ENCODE measurements at places on chromosomes 13 and 19. TPM values are rescaled to one million over a fixed set of nuclear protein-coding genes. Genes with fewer than 3 reads are reported as not detected.

ANGPTL8 gene
- total RNA-seq, result not detected

EFNB2 gene
- total RNA-seq, result 44.2 TPM

PIP5K1C gene
- total RNA-seq, result 51.7 TPM

TMEM38A gene
- 12.2 TPM for total RNA-seq

DNA sequence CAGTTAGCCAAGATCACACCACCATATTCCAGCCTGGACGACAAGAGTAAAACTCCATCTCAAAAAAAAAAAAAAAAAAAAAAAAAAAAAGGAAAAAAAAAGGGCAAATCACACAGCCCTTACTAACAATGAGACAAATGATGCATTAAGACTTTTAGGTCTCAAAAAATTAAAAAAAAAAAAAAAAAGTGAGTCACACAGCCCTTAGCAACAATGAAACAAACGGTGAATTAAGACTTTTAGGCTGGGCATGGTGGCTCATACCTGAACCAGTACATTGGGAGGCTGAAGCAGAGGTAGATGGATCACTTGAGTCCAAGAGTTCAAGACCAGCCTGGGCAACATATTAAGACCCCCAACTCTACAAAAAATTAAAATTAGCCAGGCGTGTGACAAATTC, 32.4 kb upstream of the EIF3G start:
- DNase-seq, result no peak
- no peaks in the 10 kb centered on the region for H3K27me3 ChIP-seq
- H3K4me1 ChIP-seq, result no peaks in the 10 kb centered on the region
- H3K4me3 ChIP-seq, result no peak overlapping the region
- peaks cover 25% of the 10 kb centered on the region for H3K36me3 ChIP-seq

- no peak overlapping the region for H3K4me3 ChIP-seq
- peaks cover 13% of the 10 kb centered on the region for H3K4me1 ChIP-seq
- H3K27ac ChIP-seq, result peak overlapping the region; percentile 84
- H3K36me3 ChIP-seq, result no peaks in the 10 kb centered on the region
- peaks cover 3% of the 10 kb centered on the region for H3K27me3 ChIP-seq
Observed at GRCh38 chr13:104015646-104016396, 949.6 kb upstream of the SLC10A2 start.

GRCh38 chr19:15323496-15324235, 8.7 kb downstream of the BRD4 start:
- no peak overlapping the region for H3K4me3 ChIP-seq
- H3K27me3 ChIP-seq, result no peaks in the 10 kb centered on the region
- peaks cover 1% of the 10 kb centered on the region for H3K36me3 ChIP-seq
- H3K27ac ChIP-seq, result peak overlapping the region; percentile 2

DNA sequence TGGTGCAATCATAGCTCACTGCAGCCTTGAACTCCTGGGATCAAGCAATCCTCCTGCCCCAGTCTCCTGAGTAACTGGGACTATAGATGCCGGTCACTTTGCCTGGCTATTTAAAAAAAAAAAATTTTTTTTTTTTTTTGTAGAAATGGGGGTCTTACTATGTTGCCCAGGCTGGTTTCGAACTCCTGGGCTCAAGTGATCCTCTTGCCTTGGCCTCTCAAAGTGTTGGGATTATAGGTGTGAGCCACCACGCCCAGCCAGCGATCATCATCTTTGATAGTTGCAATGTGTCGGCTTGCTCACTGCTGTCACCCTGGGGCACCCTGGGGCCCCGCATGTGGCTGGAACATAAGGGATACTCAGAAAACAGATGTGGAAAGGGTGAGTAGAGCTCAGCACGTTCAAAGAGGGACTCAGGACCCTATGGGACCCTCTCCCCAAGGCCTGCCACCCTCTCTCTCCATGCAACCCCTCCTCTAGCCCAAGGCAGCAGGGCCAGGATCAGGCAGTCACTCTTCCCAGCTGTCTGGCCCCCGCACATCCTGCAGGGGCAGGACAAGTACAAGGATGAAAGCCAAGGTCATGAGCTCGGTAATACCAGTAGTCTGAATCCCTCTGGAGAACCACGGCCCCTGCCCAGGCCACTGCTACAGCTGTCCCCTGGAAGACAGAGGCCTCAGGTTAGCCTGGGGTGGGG, 6.5 kb upstream of the CCL25 start:
- H3K4me1 ChIP-seq, result no peaks in the 10 kb centered on the region
- H3K27me3 ChIP-seq, result peaks cover 26% of the 10 kb centered on the region
- no peak overlapping the region for H3K4me3 ChIP-seq
- no peak overlapping the region for H3K27ac ChIP-seq
- no peaks in the 10 kb centered on the region for H3K36me3 ChIP-seq

GRCh38 chr13:32549788-32550187, 11.2 kb upstream of the N4BP2L2 start:
- H3K27me3 ChIP-seq, result no peaks in the 10 kb centered on the region
- DNase-seq, result no peak
- H3K4me3 ChIP-seq, result no peak overlapping the region
- peaks cover 7% of the 10 kb centered on the region for H3K4me1 ChIP-seq
- H3K27ac ChIP-seq, result no peak overlapping the region

GRCh38 chr19:39128516-39129079, 3.0 kb downstream of the PAK4 start:
- H3K4me3 ChIP-seq, result no peak overlapping the region
- H3K4me1 ChIP-seq, result peaks cover 54% of the 10 kb centered on the region

DNA sequence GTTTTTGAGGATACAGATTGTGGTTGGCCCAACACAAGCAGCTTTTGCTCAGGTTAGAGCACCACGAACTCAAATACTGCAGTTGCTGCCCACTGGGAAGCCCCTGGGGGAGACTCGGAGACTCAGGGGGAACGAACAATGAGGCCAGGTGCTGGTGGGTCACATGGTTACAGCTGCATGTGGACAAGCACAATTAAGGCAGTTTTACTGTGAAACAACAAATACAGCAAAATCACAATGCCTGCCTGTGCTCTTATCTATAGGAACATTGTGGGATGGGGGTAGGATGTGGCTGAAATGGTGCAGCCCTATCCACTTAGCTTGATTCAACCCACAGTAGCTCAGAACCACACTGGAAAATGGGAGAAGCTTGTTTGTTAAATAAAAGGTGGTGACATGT, 119.7 kb upstream of the SPATA13 start:
- no peak for DNase-seq
- no peak overlapping the region for H3K4me3 ChIP-seq
- peaks cover 34% of the 10 kb centered on the region for H3K4me1 ChIP-seq
- H3K27me3 ChIP-seq, result no peaks in the 10 kb centered on the region
- H3K36me3 ChIP-seq, result peaks cover 3% of the 10 kb centered on the region

All from progenitor cell of endocrine pancreas (in vitro differentiated cells).